ENCODE measurements at places on chromosomes 2 and 18.

GRCh38 chr2:156892467-156893281 lies 364.8 kb upstream of the GALNT5 start:
- peak; percentile 52 for DNase-seq

DNA sequence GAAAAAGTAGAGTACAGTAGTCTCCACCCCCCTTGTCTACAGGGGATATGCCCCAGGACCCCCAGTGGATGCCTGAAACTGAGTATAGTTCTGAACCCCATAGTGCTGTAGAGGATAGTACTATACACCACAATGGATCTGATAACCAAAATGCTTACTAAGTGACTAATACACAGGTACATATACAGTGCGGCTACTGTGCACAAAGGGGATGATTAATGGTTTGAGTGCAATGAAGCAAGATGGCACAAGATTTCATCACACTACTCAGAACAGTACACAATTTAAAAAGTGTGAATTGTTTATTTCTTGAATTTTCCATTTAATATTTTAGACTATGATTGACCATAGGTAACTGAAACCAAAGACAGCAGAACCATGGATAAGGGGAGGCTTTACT lies 446.9 kb upstream of the NRP2 start:
- DNase-seq = no peak

- DNase-seq = no peak
Measured at GRCh38 chr2:120320318-120320851, 25.6 kb upstream of the INHBB start.

DNA sequence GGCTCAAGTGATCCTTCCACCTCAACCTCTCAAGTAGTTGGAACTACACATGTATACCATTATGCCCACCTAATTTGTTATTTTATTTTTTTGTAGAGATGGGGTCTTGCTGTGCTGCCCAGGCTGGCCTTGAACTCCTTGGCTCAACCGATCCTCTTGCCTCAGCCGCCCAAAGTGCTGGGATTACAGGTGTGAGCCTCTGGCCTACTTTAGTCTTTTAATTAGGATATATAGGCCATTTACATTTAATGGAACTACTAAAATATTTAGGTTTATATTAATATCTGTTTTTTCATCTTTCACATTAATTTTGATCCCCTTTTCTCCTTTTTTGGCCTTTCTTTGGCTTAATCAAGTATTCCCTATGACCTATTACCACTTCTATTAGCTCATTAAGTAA lies 95.7 kb upstream of the OSR1 start:
- no peak for DNase-seq

DNA sequence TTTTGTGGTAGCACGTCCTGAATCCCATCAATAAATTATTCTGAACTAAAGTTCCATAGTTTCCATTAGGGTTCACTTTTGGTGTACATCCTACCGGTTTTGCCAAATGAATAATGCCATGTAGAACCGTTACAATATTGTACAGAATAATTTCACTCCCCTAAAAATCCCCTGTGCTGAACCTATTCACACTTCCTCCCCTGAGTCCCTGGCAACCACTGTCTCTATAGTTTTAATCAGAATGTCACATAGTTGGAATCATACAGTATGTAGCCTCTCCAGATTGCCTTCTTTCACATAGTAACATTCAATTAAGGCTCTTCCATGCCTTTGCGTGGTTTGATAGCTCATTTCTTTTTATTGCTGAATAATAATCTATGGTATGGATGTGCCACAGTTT lies 9.6 kb upstream of the CASP8 start:
- DNase-seq = no peak
